ENCODE measurements at places on chromosomes 7 and 10.

GRCh38 chr10:31395695-31396094 lies 76.7 kb downstream of the ZEB1 start:
- no peak for DNase-seq

- DNase-seq: no peak
Observed at GRCh38 chr7:86479144-86479543, 164.6 kb upstream of the GRM3 start.

DNA sequence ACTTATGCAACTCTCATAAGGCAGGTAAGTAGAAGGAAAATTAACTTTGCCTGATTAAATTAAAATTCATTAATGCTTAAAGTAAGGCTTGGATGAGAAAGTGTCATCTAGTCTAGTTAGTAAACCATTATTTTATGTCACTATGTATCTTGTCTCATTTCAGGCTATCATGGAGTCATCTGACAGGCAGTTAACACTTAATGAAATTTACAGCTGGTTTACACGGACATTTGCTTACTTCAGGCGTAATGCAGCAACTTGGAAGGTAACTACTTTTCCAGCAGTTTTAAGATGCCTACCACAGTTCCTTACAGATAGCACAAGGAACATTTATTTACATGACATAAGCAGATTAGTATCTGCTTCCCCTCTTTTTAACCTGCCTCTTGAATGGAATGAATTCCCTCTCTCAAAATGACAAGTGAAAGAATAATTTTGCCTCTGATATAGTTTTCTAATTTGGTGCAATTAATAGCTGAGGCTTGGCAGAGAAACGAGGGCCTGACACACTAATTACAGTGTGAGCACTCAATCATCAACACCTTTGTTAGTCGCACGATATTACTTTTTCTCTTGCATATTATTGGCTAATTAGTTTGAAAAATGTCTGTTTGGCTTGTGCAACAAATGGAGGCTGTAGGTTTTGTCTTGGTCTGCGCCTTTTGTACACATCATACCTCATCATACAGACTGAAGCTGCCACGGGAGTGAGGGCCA lies 245.0 kb downstream of the FOXP2 start:
- no peak for DNase-seq

DNA sequence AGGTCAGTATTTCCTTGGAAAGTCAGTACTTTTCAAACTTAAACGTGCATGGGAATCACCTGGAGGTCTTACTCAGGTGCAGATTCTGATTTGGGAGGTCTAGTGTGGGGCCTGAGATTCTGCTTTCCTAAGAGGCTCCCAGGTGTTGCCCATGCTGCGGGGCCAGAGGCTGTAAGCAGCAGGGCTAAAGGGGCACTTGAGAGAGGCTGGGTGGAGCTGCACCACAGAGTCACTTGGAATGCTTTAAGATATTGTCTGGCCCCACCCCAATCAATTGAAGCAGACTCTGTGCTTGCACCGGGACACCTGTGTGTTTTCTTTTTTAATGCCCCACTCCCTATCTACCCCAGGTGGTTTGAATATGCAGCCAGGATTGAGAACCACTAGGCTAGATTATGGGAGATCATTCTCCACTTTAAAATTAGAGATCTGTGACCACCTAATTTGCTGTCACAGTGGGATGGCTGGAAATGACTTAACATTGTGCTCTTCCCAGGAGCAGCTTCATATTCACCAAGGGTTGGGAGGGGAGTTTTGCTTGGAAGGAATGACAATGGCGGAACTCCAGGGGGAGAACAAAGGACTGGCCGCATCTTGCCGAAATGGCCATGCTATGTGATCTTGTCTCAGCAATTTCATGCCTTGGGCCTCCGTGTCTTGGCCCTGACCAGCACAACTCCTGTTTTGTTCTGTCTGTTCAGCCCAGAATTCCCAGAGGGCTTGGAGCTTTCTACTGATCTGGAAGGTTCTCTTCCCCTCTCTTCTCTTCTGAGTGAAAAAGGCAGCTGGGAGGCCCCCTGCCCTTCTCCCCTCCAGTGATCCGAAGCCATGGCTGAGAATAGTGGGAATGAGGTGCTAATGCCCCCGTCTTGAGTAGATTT lies 80.2 kb downstream of the FAM241B start:
- no peak for DNase-seq

GRCh38 chr7:432256-432655 lies 87.4 kb downstream of the PDGFA start:
- DNase-seq: no peak

All from CD4-positive, alpha-beta T cell treated with Interferon gamma for 1 hour (primary cell).